ENCODE measurements at places on chromosomes 16 and 17.

DNA sequence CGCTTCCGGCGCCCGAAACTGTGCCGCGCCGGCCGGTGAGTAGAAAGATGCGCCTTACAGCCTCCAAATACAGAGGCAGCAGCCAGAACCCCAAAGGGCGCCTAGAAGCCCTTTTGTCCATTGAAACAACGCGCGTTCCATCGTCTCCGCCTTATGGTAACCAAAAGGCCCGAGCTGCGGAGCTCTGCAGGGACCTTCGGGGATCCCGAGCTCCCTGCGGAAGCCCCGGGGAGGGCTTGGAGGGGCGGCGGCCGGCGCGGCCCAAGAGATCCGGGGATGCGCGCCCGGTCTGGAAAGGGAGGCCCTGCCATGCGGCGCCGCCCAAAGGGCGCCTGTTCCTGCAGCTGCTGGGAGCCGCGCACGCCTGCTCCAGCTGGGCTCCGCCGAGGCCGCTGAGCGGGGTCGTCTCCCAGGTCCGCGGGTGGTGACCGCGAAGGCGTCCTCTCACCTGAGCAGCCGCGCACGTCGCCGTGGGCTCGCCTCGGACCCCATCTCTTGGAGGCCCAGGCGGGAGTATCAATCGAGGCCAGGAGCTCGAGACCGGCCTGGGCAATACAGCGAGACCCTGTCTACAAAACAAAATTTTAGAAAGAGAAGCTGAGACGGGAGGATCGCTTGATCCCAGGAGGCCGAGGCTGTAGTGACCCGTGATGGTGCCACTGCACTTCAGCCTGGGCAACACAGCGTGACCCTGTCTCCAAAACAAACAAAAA, 742 bp upstream of the FBXO31 start:
- DNase-seq, result no peak

DNA sequence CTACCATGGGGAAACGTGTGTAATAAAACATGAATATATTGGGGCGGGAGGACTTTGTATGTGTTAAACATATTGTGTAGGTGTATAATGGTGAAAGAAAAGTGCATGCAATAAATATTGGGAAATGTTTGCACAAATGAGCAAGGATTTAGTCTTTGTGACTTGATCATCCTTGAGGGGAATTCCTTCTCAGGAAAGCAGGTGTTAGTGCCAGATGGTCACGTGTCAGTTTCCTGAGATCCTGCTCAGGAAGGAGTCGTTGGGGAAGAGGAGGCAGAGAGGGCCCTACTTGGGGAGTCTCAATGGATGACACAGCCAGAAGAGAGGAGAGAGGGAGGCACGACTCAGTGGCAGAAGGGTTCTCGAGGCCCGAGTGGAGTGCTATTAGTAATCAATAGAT, 53.2 kb downstream of the MSI2 start:
- no peak for DNase-seq

GRCh38 chr17:56389356-56389755, 204.1 kb upstream of the NOG start:
- DNase-seq, result no peak

GRCh38 chr16:677316-678190, 2.1 kb downstream of the RHBDL1 start:
- no peak for DNase-seq

- no peak for DNase-seq
Measured at GRCh38 chr17:42853004-42853403, 2.0 kb downstream of the AOC3 start.

Data from smooth muscle cell of the brain vasculature (primary cell).